Fibroblast of villous mesenchyme (primary cell): ENCODE measurements at places on chromosomes 16 and 17. TPM values are rescaled to one million over a fixed set of nuclear protein-coding genes. Genes with fewer than 3 reads are reported as not detected.

GRCh38 chr17:2682176-2682938 lies 29.2 kb downstream of the CLUH start:
- no peak for DNase-seq

DNA sequence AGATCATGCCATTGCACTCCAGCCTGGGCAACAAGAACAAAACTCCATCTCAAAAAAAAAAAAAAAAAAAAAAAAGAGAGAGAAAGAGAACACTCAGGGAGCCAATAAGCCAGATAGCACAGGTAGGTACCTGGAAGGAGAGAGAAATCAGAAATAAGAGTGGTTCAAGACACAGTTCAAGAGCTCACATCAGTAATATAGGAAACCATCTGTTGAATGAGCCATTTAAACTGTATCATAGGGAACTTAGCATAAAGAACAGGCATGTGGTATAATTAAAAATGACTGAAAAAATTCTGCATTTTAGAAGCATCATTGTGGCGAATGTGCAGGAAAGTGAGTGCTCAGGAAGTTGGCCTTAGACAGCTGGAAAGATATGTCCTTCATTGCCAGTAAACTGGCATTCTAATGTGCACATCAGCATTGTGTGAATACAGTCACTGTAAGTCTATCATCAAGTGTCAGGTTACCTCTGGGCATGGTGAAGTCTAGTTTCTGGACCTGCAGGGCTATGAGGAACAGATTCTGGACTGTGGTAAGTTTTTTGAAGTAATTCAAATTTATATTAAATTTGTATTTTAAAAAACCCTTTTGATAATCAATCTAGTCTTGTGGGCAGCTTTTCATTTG lies 20.4 kb downstream of the KRT12 start:
- no peak for DNase-seq

- no peak for DNase-seq
Measured at GRCh38 chr16:13838401-13839190, 81.4 kb upstream of the ERCC4 start.

DNA sequence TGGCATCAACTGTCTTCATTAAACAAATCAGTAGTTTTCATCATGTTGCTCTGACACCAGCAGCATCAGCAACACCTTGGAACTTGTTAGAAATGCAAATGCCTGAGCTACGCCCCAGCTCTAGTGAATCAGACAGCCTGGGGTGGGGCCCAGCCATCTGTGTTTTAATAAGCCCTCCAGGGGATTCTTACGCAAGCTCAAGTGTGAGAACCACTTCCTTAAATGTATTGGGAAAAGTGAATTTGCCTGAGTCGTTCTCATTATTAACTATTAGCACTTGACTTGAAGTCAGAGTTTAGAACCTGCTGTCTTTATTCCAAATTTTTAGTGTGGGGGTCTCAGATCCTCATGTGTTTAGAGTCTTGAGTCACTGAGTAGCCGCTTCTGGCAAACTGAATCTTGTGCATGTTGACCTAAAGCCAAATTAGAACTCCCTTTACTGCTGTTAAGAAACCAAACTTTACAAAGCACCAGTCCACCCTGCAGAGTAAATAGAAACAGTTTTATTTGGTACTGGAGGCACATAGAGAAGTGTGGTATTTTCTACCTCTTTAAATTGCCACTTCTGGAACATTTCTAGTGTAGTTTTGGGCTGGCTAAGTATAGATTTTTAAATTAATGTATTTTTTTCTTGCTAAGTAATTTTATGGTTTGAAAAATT lies 137.4 kb upstream of the COX10 start:
- DNase-seq, result peak; percentile 61

- no peak for DNase-seq
Measured at GRCh38 chr16:10016752-10017151, 165.5 kb downstream of the GRIN2A start.

- peak; percentile 44 for DNase-seq
Measured at GRCh38 chr16:68396481-68396880, 51.8 kb downstream of the SMPD3 start.

DNA sequence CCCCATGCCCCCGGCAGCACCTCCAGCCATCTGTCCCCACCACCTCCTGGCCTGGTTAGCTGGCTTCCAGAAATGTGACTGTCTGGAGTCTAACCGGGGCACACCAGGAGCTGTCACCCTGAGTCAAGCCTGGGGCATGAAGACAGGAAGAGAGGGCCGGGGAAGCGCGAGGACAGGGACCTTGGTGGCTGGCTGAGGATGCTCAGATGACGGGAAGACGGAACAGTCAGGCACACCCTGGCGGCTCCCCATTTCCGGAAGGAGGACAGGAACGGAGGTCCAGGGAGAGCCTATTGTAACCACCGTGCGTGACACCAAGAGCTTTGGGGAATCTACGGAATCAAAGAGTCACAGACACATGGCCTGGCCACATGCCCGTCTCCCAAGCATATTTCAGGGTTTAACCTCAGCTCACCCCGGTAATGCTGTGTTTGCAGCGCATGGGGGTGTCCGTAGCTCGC lies 51.7 kb downstream of the SDK2 start:
- DNase-seq, result no peak

GRCh38 chr16:87930456-87930855 lies 5.9 kb downstream of the CA5A start:
- peak; percentile 30 for DNase-seq

DNA sequence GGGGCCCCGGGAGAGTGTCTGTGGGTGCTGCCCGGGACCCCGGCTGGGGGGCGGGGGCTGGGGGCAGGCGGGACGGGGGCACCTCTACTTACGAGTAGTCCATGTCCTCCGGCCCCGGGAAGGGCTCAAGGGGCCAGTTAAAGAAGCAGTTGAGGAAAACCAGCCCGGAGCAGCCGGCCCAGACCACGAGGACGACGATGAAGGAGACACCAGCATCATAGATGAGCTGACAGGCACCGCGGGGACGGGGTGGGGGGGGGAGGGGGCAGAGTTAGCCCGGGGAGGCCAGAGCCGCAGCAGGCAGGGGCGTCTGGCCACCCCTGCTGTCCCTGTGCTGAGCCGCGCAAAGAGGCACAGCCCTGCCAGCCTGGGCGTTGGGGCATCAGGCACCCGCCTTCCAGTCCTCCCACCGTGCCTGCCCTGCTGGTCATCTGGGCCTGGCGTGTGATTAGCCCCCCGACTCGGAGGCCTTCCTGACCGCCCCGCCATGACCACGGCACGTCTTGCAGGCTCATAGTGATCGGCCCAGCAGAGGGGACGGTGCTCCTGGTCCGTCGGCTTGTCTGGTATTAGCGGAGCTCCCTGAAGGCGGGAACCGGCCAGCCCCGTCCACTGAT lies 29.0 kb upstream of the PITPNA start:
- DNase-seq, result no peak

- no peak for DNase-seq
Measured at GRCh38 chr16:82636958-82637357, 10.2 kb downstream of the CDH13 start.

DNA sequence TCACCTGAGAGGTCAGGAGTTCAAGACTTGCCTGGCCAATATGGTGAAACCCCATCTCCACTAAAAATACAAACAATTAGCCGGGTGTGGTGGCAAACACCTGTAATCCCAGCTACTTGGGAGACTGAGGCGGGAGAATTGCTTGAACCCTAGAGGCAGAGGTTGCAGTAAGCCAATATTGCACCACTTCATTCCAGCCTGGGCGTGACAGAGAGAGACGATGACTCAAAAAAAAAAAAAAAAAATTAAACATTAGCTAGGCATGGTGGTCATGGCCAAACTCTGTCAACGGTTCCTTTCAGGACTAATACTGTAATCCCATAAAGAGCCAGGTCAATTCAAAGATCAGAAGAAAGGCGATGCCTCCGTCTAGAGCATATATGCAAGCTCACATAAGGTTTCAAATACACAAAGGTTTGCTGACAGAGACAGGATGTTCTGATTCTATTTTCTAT lies 2.4 kb downstream of the RNF157 start:
- no peak for DNase-seq

DNA sequence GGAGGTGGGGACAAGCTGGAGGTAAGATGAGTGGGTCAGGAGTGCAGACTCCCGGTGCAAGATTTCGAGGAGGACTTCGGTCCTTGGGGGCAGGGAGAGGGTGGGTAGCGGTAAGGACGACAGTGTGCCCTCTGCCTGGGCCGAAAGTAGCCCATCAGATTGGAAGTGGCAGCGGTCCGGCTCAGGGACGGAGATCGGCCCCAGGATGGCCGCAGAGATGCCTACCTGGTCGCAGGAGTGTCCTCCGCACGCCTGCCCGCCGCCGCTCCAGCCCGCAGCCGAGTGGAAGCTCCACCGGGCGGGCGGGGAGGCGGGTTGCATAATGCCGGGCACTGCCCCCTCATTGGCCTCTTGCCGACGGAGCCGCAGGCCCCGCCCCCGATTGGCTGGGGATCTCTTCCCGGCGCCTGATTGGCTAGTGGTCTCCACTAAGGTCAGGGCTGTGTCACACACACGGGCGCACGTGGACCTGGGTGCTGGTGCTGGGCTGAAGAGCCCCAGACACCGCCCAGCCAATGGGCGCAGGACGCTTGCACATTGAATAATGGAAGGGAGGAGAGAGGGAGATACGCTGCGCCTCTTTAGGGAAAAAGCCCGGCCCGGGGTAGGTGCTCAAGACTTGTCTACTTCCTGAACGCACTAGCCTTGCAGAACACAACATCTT lies at the start of gene PER1:
PER1 (minus strand) TSS at position 293 of the 664 bp plus-strand sequence. CDS start 1,698 bp downstream, outside the sequence.
- peak; percentile 99 for DNase-seq

DNA sequence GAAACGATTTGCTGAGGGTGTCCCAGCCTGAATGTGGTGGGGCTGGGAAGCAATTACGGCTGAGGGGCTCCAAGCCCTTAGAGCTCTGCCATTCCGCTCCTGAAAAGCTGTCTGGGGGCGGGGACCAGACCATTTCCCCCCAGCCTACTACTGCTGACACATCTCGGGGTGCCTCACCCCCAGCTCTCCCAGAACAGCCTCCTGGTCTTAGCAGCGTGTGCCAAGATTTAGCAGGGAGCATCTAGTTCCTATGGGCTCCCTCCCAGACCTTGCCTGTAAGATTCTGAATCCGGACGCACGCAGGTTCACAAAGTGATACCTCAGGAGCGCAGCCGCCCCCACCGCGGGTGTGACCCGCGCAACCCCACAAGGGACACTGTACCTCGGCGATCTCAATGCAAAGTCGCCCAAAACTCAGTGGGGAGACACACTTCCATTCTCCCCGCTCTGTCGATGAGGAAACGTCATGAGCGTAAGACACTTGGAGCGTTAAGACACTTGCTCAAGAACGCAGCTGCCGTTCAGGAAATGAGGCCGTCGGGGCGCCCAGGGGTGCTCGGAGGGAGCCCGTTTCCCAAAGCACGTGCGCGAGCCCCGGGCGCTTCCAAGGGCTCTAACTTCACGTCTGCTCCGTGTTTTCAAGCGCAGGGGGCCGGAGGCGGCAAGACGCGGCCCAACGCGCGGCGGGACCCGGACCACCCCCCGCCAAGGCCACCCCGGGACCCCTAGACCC lies 629 bp downstream of the GEMIN4 start:
- peak; percentile 66 for DNase-seq

SRL gene
- under 0.01 and 0.43 TPM in 2 replicates for total RNA-seq

FOXK2 gene
- total RNA-seq, result 34.1 and 46.6 TPM in 2 replicates

CMIP gene
- 7.8 and 9.3 TPM in 2 replicates for total RNA-seq

NOD2 gene
- total RNA-seq, result not detected in 2 replicates

CLEC3A gene
- not detected in 2 replicates for total RNA-seq

ABHD15 gene
- total RNA-seq, result 8.2 and 9.3 TPM in 2 replicates

CFDP1 gene
- total RNA-seq, result 38.0 and 39.7 TPM in 2 replicates

SLFN13 gene
- 1.6 and 2.6 TPM in 2 replicates for total RNA-seq
